MCF 10A (cell line): ENCODE measurements at places on chromosomes 1 and 21. TPM values are rescaled to one million over a fixed set of nuclear protein-coding genes. Genes with fewer than 3 reads are reported as not detected.

The ALPL gene
- total RNA-seq = not detected in 2 replicates

The MTMR11 gene
- 23.8 and 33.5 TPM in 2 replicates for total RNA-seq

The NR1I3 gene
- total RNA-seq = not detected in 2 replicates

DNA sequence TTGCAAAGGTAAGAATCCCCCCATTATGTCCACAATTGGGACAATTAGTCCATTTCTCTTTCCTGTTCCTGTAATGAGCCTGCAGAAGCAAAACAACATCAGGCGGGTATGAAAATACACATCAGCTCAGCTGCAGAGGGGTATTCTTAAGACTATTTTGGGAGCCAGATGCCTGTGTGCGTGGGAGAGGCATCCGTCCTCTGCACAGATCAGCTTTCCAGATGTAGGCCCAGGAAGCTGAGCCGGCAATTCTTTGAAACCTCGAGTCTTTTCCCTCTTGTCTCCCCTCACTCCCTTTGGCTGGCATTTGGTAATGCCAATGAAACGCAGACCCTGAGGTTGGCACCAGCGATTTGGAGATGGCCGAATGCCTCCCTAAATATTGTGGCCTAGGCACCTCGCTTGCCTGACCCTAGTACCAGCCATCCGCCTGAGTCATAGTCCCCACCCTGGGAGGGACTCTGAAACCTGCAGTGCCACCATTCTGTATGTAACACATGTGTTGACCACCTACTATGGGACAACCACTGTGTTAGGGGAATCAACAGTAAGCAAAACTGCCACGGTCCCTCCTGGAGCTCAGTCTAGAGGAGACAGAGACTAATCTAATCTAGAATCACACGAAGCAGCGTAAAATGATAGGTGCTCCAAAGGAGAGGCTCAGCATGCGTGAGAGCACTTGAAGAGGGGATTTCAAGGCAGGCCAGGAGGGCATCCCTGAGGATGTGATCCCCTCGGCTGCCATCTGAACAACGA lies 603.0 kb downstream of the MATN1 start:
- no peak for DNase-seq

GRCh38 chr1:178189814-178190213 lies 95.9 kb downstream of the RASAL2 start:
- peak; percentile 66 for DNase-seq

DNA sequence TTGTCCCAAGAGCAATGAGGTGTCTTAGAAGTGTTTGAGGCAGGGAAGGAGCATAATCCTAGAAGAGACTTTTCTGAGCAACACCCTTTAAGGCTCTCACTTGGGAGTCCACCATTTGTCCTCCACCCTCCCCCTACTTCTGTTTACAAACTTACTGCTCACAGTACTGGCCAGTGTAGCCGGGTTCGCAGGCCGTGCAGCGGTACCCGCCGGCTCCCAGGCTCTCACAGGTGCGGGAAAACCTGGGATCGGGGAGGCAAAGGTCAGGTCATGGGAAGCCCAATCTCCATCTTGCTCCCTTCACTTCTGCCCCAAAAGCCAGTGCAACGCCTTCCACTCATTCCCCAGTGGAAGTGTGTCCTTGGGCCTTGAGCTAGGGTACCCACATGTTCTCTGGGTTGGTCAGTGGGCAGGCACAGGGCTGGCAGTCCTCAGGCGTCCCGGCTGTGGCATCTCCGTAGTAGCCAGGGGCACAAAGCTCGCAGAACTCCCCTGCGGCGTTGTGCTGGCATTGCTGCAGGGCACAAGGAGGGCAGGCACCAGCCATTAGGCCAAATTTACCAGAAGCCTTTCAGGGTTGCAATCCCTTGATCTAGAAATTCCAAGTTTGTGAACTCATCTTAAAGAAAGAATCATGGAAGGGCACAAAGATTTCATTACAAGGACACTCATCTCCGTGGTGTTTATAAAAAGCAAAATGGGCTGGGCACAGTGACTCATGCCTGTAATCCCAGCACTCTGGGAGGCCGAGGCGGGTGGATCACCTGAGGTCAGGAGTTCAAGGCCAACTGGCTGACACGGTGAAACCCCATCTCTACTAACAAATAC lies 49.8 kb downstream of the LDLRAD2 start:
- peak; percentile 74 for DNase-seq

DNA sequence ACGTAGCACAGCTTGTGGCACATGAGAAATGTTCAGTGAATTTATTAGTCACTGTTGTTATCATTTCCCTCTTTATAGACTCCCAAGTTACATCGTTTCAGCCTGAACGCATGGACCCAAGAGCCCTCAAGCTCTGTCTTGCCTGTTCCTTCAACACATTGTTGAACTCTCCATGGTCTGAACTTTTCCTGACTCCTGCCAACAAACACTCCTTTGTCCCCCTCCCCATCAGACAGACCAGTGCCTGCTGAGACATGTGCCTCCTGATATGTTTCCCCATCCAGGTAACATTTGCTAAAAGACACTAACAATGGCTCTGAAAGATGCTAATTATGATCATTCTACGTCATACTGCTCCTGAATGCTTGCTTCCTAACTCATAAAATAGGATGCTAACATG lies 108.7 kb upstream of the NFIA start:
- DNase-seq = no peak

The CPT2 gene
- 17.3 and 19.6 TPM in 2 replicates for total RNA-seq

GRCh38 chr21:43578677-43579303 lies 80.5 kb downstream of the HSF2BP start:
- DNase-seq = no peak

DNA sequence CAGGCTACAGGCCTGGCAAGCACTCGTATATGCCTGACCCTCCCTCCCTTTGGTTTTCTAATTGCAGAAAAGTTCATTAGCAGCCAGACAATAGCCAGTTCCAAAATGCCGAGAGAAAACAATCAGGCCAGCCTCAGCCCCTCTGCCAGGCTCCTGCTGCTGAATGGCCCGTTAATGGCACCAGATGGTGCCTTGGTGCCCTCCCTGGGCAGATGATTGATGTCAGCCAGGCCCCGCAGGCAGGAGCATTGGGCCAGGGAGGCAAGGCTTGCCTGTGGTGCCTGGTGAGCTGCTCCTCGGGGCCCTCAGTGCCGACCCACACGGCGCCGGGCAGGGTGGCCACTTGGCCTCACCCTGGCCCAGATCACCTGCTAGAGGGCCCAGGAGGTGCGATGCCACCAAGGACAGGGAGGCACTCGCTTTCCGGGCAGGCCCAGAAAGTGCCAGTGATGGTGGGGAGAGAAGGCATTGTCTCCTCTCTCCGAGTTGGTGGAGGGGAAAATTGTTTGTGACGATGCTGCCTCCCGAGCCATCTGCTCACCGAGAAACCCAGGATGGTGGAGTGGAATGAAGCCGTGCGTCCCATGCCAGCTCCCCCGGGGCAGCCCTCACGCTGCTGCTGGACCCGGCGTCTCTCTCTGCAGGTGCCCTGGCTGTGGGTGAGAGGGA lies 28.1 kb downstream of the QSOX1 start:
- DNase-seq = no peak

- DNase-seq = no peak
These were observed 54.0 kb upstream of the TMEM51 start for GRCh38 chr1:15099441-15100120.

The ZSWIM5 gene
- 0.14 and 0.32 TPM in 2 replicates for total RNA-seq

DNA sequence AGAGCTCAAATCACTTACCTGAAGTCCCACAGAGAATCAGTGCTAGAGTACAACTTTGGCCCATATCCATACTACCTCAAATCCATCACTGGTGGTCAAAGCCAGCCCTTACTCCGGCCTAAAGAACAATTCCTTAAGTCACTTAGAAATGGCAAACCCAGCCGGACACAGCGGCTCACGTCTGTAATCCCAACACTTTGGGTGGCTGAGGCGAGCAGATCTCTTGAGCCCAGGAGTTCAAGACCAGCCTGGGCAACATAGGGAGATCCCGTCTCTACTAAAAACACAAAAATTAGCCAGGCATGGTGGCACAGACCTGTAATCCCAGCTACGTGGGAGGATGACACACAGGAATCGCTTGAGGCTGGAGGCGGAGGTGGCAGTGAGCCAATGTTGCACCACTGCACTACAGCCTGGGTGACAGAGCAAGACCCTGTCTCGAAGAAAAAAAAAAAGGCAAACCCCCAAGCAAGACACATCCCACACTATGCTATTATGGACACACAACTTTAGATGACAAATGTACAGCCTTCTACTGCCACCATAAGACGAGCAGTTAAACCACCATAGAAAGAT lies 24.0 kb downstream of the NPHP4 start:
- peak; percentile 50 for DNase-seq

GRCh38 chr1:67004176-67004575 lies 49.8 kb downstream of the SLC35D1 start:
- DNase-seq = no peak

GRCh38 chr1:63000508-63000907 lies 216.6 kb downstream of the ATG4C start:
- DNase-seq = no peak

The TEX38 gene
- not detected in 2 replicates for total RNA-seq

The MROH9 gene
- total RNA-seq = not detected in 2 replicates

- peak; percentile 89 for DNase-seq
These were observed 14.7 kb downstream of the C1orf116 start for GRCh38 chr1:207017615-207018559.

DNA sequence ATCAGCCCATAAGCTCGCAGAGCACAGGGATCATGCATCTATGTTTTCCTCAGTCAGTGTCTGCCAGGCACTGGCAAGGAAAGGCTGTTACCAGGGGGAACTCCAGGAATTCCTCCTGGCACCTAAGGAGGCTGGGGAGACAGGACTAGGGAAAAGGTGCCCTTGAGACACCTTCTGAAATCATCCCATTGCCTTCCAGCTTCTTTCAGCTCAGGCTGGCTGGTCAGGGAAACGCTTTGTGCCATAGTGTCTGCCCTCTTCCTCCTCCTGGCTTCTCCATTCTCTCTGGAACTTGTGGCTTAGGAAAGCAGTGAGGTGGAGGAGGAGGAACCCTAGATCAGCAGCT lies 13.8 kb downstream of the LMNA start:
- no peak for DNase-seq

The PTGER3 gene
- not detected in 2 replicates for total RNA-seq

The LY9 gene
- total RNA-seq = not detected in 2 replicates

- no peak for DNase-seq
These were observed 9.4 kb upstream of the TARBP1 start for GRCh38 chr1:234488054-234489006.

- DNase-seq = no peak
These were observed 16.0 kb downstream of the LCK start for GRCh38 chr1:32266921-32267591.
